ENCODE measurements at places on chromosomes 7 and 10.

- no peaks in the 10 kb centered on the region for H3K4me1 ChIP-seq
- H3K4me3 ChIP-seq = no peak overlapping the region
- H3K27ac ChIP-seq = no peak overlapping the region
- DNase-seq = no peak
- H3K27me3 ChIP-seq = no peaks in the 10 kb centered on the region
These were observed 147.1 kb upstream of the LRRN3 start for GRCh38 chr7:110943701-110944345.

DNA sequence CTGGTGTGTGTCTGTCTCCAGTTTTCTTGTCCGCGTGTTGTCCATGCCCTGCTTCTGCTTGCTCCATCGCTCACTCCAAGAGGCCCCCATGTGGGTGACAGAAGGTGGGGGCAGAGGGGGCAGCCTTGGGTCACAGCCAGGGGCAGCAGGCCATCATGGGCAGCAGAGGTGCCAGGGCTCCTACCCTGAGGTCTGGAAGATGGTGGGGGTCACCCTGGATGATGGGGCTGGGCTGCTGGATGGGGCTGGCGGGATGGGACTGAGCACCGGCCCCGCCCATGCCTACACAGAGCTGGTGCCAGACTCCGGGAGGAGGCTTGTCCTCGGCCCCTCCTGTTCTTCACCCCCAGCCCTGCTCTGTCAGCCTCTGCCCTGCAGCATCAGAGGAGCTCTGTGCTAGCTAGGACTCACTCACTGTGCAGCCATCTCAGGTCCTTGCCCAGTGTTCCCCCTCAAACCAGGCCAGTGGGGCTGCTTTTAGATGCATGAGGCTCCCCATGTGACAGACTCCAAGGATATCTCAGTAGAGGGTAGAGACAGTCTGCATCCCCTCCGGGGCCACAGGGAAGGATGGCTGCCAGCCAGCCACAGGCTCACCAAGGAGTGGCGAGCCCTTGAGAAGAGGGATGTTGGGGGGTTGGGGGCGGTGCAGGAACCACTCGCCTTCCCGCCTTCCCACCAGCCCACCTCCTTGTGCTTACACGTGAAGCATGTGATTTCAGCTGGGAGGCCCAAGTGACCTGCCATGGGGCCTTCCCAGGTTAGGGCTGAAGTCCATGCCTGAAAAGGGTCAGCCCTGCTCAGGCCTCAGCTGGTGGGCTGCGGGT lies 35.5 kb upstream of the PPIF start:
- H3K27me3 ChIP-seq = no peaks in the 10 kb centered on the region
- no peak for DNase-seq
- peaks cover 12% of the 10 kb centered on the region for H3K4me1 ChIP-seq
- no peak overlapping the region for H3K4me3 ChIP-seq

DNA sequence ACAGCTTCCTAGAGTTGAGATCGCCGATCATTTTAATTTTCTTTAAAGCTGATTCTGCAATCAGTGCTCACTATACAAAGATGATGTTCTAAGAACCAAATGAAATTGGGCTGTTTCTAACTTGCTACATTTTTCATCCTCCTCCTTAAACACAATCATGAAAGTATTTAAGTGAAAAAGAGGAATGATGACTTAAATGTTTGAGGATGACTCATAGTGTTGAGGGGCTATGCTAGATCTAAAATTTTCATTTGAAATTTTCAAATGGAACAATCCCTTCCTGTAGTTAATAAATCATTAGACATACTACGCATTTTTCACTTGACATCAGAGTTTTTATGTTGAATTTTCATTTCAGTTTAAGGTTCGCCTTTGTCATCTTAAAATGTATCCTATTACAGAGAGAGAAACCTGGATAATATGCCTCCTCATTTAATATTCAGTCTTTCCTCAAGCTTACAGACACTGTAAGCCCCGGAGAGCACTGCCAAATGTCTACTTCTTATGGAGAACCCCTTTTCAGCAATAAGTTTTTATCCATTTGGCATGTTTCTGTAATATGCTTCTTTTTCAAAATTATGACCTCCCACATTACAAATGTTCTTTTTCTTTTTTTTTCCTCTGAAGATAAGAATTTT lies 499.6 kb downstream of the MAGI2 start:
- no peaks in the 10 kb centered on the region for H3K36me3 ChIP-seq
- H3K27me3 ChIP-seq = no peaks in the 10 kb centered on the region
- no peak overlapping the region for H3K4me3 ChIP-seq
- no peak for DNase-seq
- H3K27ac ChIP-seq = no peak overlapping the region
- no peaks in the 10 kb centered on the region for H3K4me1 ChIP-seq

- no peak overlapping the region for H3K27ac ChIP-seq
- peaks cover 6% of the 10 kb centered on the region for H3K36me3 ChIP-seq
- H3K27me3 ChIP-seq = no peaks in the 10 kb centered on the region
- DNase-seq = no peak
These were observed 7.0 kb downstream of the TMEM243 start for GRCh38 chr7:87212498-87212897.

GRCh38 chr7:156156734-156157408 lies 344.6 kb upstream of the SHH start:
- DNase-seq = no peak
- no peaks in the 10 kb centered on the region for H3K4me1 ChIP-seq
- no peak overlapping the region for H3K27ac ChIP-seq
- H3K36me3 ChIP-seq = no peaks in the 10 kb centered on the region

GRCh38 chr7:36372156-36372555 lies 17.5 kb upstream of the ANLN start:
- no peaks in the 10 kb centered on the region for H3K27me3 ChIP-seq
- DNase-seq = no peak
- no peak overlapping the region for H3K27ac ChIP-seq
- H3K4me1 ChIP-seq = peaks cover 2% of the 10 kb centered on the region
- no peaks in the 10 kb centered on the region for H3K36me3 ChIP-seq
- H3K4me3 ChIP-seq = no peak overlapping the region

DNA sequence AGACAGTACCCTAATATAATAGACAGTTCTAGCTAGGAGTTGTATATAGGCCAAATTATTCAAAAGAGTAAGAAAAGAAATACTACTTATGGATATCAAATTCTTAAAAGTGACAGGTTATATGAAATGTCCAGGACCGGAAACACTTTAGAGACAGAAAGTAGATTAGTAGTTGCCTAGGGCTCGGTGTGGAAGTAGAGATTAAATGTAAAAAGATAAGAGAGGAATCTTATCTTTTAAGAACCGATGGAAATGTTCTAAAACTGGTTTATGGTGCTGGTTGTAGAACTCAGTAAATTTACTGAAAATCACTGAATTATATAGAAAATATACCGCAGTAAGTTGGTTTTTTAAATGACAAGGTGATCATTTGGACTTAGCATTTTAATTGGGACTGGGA lies 147.5 kb upstream of the ASAH2 start:
- H3K27ac ChIP-seq = no peak overlapping the region
- DNase-seq = no peak
- H3K4me1 ChIP-seq = peaks cover 36% of the 10 kb centered on the region
- no peaks in the 10 kb centered on the region for H3K36me3 ChIP-seq

GRCh38 chr7:141416650-141417270 lies 134.4 kb upstream of the AGK start:
- H3K27me3 ChIP-seq = no peaks in the 10 kb centered on the region
- no peak overlapping the region for H3K27ac ChIP-seq
- no peaks in the 10 kb centered on the region for H3K4me1 ChIP-seq
- no peaks in the 10 kb centered on the region for H3K36me3 ChIP-seq
- no peak for DNase-seq

GRCh38 chr10:125156196-125156595 lies 4.2 kb downstream of the CTBP2 start:
- H3K4me3 ChIP-seq = no peak overlapping the region
- no peaks in the 10 kb centered on the region for H3K27me3 ChIP-seq
- H3K4me1 ChIP-seq = peaks cover 38% of the 10 kb centered on the region
- no peak for DNase-seq
- H3K27ac ChIP-seq = peak overlapping the region; percentile 3

DNA sequence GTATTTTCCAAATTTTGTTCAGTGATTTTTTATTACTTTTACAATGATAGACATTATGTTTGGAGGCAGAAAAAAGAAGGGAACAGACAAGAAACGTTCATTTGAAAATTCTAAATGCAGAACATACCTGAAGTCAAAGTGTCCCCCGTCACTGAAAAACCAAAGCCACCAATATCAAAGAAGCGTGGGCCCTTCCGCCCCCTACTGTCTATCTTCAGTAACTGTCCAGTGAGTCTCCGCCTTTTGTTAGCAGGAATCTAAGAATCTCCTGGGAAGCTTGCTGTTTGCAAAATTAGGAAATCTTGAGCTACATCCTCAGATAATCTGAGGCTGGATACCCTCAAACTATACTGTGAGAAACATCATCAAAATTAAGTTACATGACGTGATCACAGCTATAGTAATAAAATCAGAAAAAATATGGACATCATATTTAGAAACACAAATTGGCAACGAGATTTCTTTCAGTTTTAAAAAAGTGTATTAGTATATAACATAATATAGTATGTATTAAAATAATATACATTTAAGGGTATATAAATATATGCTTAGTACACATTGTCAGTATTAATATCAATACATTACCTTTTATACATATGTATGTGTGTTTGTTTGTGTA lies 169.3 kb upstream of the AKR1E2 start:
- H3K27ac ChIP-seq = no peak overlapping the region
- H3K4me1 ChIP-seq = peaks cover 9% of the 10 kb centered on the region
- DNase-seq = no peak
- H3K36me3 ChIP-seq = peaks cover 5% of the 10 kb centered on the region

DNA sequence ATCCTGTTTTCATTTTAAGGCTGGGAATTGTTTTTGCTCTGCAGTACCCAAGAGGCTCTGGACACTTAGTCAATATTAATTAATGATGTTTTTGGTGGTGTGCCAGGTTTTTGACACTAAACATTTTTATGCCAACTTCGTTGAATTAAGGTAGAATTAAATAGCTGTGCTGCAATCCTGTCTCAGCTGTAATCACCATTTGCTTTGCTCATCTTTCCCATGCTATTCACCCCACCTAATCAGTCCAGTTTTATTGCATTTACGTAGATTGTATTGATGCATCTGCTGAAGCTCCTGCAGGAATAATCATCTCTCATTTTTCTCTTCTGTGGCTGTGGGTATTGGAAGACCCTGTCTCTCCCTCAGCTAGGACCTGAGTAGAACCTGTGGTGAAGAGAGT lies 52.6 kb upstream of the TRUB1 start:
- no peaks in the 10 kb centered on the region for H3K36me3 ChIP-seq
- H3K4me1 ChIP-seq = peaks cover 13% of the 10 kb centered on the region
- H3K4me3 ChIP-seq = no peak overlapping the region
- H3K27ac ChIP-seq = no peak overlapping the region
- DNase-seq = no peak

GRCh38 chr7:155383756-155384491 lies 74.0 kb upstream of the EN2 start:
- H3K27me3 ChIP-seq = peaks cover 63% of the 10 kb centered on the region
- DNase-seq = no peak
- H3K4me3 ChIP-seq = no peak overlapping the region
- H3K27ac ChIP-seq = no peak overlapping the region

DNA sequence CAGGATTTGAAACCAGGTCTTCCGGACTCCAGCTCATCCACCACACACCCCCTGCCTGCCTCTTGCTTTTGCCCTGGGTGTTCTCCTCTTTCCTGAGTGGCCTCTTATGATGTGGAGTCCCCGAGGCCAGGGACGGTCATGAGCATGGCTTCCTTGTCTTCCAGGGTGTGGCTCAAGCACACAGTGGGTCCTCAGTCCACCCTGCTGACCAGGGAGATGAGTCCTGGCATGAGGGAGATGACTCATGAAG lies 32.8 kb downstream of the DNAJB12 start:
- no peaks in the 10 kb centered on the region for H3K36me3 ChIP-seq
- peak; percentile 100 for DNase-seq
- H3K4me3 ChIP-seq = no peak overlapping the region
- peaks cover 50% of the 10 kb centered on the region for H3K4me1 ChIP-seq

DNA sequence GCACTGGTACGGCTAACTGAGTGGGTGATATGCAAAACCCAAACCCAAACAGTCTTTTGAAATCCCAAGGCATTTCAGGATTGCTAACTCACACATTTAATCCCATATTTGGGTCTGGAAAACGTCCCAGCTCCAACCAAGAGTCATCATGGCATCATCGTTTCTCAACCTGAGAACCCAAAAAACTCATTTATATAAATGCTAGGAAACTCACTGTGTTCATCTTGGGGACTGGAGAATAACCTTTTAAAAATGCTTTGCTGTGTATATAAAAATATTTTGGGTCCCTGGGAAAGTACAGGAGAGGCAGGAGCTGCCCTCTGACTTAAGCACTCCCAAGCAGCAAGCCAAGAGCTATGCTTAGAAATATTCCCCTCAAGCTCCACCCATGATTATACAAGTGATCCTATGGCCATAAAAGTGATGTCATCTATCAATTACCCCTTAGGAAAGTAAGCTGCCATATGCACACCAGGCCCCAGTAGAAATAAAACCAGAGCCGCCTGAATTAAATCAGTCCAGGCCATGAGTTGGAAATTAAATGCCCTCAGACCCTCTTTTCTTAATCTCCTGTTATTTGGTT lies 352.1 kb downstream of the FRMD4A start:
- H3K27me3 ChIP-seq = no peaks in the 10 kb centered on the region
- no peak overlapping the region for H3K27ac ChIP-seq
- no peaks in the 10 kb centered on the region for H3K4me1 ChIP-seq
- H3K36me3 ChIP-seq = no peaks in the 10 kb centered on the region
- no peak overlapping the region for H3K4me3 ChIP-seq

DNA sequence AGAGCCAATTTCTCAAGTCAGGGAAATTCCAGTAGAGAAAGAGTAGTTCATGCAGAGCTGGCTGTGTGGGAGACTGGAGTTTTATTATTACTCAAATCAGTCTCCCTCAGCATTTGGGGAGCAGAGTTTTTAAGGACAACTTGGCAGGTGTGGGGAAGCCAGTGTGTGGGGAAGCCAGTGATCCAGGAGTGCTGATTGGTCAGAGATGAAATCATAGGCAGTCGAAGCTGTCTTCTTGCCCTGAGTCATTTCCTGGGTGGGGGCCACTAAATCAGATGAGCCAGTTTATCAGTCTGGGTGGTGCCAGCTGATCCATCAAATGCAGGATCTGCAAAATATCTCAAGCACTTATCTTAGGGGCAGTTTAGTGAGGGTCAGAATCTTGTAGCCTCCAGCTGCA lies 194.6 kb upstream of the NRG3 start:
- H3K4me1 ChIP-seq = no peaks in the 10 kb centered on the region
- no peak overlapping the region for H3K27ac ChIP-seq
- DNase-seq = no peak

DNA sequence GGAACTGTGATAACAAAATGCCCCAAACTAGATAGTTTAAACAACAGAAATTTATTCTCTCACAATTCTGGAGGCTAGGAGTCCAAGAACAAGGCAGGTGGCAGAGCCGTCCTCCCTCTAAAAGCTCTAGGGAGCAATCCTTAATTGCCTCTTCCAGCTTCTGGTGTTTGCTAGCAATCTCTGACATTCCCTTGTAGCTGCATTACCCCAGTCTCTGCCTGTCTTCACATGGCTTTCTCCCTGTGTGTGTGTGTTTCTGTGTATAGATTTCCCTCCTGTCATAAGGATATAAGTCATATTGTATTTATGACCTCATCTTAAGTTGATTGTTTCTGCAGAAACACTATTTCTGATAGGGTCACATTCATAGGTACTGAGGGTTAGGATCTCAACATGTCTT lies 177.5 kb downstream of the WNT2 start:
- no peak for DNase-seq
- no peak overlapping the region for H3K27ac ChIP-seq
- H3K4me3 ChIP-seq = no peak overlapping the region
- peaks cover 5% of the 10 kb centered on the region for H3K4me1 ChIP-seq
- H3K36me3 ChIP-seq = no peaks in the 10 kb centered on the region

All from keratinocyte (primary cell).